ENCODE measurements at places on chromosomes 11 and 22. TPM values are rescaled to one million over a fixed set of nuclear protein-coding genes. Genes with fewer than 3 reads are reported as not detected.

Gene NARS2
- 12.7 TPM for polyA plus RNA-seq

Gene MS4A7
- polyA plus RNA-seq, result 8.4 TPM

DNA sequence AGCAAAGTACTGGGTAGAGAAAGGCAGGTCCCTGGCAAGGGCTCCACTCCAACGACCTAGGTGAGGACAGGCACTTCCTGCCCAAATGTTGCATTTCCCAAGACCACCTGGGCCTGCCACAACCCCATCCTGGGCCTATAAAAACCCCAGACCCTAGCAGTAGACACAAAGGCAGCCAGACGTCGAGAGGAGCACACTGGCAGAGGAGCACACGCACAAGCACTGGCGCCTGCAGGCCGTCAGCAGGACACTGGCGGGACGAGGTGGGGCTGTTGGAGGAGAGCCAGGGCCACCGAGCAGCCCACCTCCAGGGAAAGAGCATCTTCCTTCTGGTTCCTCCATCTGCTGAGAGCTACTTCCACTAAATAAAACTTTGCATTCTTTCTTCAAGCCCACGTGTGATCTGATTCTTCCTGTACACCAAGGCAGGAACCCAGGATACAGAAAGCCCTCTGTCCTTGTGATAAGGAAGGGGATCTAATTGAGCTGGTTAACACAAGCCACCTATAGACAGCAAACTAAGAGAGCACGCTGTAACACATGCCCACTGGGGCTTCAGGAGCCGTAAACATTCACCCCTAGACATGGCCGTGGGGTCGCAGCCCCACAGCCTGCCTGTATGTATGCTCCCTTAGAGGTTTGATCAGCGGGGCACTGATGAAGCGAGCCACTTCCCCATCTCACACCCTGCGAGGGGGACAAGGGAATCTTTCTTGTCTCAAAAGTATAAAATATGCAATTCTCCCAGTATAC is 89.7 kb upstream of the MTMR2 start:
- DNase-seq, result no peak

Gene AQP11
- 1.1 TPM for polyA plus RNA-seq

DNA sequence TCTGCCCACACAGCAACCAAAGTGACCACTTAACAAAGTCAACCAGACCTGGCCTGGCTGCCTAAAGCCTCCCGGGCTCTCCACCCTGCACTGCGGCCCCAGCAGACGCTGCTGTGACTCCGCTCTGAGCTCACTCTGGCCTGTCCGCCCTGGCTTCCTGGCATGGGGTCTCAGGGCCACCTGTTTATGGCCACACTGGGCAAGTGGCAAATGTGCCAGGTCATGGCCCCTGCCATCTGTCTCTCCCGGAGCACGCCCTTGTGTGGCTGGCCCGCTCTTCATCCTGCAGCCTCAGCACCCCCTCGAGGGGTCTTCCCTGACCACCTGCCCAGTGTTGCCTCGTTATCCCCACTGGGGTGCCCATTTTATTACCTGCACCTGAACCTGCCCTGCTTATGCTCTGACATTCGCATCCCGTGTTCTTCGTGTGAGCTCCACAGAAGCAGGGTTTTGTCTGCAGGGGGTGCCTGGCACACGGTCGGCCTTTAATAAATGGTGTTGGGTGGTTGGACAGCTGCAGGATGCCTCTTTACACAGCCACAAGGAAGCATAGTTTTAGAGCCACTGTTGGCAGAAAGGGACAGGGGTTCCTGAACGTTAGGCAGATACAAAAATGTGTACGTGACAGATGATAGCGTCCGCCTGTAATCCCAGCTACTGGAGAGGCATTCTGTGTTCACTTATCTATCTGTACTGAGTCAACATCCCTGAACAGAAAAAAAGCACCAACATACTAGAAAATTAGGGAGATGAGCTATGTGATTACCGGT is 785.6 kb downstream of the TBC1D22A start:
- DNase-seq, result peak; percentile 31

DNA sequence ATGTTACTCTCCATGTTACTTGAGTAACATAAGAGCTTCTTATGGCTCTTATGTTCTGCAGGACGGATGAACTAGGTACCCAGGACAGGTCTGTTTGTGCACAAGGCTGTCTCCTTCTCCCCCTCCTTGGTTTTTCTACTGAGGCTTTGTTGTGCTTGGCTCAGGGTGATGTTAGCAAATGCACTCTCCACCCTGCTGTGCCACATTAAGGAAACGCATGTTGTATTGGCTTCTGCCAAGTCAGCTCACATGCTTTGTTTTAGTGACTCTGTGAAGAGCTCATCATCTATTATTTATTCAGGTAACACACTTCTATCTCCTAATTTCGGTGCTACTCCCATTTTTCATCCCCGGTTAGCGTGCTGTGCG is 108.3 kb downstream of the PTPRJ start:
- no peak for DNase-seq

- no peak for DNase-seq
Measured at GRCh38 chr22:23892130-23892529, 2.1 kb upstream of the MIF start.

Gene FIBIN
- 70.6 TPM for polyA plus RNA-seq

DNA sequence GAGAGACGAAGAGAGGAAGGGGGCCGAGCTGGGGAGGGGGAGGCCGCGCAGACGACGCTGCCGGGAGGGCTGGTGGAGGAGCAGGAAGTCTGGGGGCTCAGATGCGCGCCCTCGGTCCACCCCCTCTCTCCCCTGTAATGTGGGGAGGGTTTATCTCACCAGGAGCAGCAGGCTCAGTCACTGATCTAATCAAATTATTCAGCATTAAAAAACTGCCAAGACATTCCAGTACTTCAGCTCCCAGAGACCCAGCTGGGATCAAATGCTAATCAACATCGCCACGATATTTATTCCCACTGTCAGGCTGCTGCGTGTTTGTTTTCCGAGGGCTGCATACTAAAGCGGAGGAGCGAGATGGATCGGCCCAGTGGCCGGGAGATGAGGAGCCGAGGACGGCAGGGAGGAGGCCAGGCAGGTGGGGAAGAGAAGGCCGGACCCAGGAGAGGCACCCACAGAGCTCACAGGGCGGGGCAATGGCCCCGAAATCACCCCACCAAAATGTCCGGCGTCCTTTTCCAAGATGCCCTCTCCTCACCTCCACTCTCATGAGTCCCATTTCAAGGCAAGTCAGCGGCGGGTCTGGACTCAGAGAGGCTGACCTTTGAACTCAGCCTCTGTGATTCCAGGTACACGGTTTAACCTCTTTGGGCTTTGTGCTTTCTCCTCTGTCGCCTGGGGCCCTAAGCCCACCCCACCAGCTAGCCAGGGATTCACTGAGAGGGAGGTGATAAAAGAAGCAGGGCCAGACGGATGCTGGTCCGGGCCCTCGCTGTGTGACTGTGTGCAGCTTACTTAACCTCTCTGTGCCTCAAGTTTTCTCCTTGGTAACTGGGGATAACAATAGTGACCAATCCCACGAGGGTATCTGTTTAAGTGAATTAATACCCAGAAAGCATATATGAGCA is 502.1 kb downstream of the MN1 start:
- DNase-seq, result peak; percentile 83

Gene MS4A12
- not detected for polyA plus RNA-seq

DNA sequence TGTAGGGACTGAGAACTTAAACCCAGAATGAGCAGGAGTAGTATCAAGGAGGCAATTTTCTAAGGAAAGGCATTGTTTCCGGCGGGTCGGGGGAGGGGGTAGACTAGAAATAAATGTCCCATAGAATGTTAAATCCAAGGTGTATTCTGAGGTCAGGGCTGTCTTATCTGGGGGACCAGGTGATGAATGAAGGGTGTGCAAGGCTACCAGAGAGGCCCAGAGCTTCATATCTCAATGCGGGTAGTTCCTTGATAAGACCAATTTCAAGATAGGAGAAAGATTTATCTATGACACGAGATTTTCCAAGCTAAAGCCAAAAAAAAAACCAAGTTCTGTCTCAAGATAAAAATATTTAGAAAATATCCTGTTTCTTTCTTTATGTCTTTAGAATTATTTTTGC is 8.3 kb upstream of the RCE1 start:
- no peak for DNase-seq

GRCh38 chr11:70798296-70798695 is 400.0 kb downstream of the CTTN start:
- no peak for DNase-seq

DNA sequence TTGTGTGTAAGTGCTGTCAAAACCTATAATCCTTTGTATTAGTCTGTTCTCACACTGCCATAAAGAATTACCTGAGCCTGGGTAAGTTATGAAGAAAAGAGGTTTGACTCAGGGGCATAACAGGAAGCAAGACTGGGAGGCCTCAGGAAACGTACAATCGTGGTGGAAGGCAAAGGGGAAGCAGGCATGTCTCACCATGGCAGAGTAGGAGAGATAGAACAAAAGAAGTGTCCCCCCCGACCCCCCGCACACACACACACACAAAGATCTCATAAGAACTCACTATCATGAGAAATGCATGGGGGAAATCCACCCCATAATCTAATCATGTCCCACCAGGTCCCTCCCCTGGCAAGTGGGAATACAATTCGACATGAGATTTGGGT is 2.3 kb upstream of the USP28 start:
- DNase-seq, result no peak

DNA sequence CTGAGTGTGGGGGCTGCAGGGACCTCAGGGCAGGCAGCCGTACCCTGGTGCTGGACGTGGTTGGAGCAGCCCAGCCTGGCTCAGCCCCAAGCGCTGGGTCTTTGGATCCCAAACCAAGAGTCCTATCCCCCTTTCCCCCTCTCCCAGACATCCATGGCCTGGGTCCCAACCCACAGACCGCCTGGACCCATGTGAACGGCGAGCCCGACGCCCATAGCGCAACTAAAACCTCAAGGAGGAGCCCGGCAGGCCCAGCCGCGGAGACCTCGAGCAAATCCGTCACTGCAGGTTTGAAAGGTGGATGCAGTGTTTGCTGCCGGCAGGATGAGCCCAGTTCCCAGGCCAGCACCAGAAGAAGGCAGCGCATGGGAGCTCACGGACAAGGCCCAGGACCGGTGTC is 337.0 kb downstream of the BRD1 start:
- no peak for DNase-seq

DNA sequence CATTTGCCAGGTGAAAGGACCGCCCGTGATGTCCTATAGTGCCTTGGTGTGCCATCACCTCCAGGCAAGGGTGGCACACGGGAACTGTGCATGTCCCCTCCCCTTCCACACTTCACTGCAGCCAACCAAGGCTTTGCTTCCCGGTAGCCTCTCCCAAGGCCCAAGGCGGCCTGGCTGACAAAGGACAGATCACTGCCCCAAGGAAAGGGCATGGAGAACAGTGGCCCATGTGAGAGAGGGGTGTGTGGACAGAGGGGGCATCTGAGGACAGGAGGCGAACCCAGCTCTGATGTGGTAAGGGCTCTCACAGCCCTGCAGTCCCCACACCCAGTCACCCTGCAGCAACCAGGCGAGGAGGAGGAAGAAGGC is 50.4 kb downstream of the RPUSD4 start:
- no peak for DNase-seq

DNA sequence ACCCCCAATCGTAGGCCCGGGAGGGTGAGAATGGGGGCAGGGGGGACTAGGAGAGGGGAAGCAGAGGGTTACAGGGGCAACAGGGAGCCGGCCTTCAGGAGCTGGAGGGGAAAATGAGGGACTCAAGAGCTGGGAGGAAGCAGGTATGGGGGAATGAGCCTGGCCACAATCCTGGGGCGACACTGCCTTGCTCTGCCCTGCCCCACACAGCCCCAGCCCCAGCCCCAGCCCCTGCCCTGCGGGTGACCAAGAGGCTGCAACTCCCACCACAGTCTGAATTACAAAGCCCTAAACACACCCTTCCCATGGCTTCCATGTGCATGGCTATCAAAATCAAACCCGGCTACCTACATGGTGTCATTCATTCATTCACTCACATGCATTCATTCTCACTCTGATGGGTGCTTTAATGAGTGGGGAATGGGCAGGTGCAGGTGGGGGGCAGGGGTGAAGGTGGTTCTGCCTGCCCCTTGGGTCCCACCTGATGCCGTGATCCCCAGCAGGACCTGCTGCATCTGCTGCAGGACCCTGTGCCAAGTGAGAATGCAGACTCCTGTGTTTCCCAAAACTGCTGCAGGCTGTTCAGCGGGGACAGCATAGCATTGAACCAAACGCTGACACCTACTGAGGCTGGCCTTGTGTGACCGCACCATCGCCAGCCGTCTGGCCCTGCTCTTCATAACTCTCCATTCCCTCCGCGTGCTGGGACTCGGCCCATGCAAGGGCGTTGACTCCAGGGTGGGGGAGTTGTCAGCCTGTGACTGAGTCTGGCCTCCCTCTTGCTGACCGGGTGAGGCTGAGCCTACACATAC is 9.5 kb upstream of the LINC01488 start:
- no peak for DNase-seq

- no peak for DNase-seq
Measured at GRCh38 chr22:28179392-28179791, 260.3 kb upstream of the PITPNB start.

DNA sequence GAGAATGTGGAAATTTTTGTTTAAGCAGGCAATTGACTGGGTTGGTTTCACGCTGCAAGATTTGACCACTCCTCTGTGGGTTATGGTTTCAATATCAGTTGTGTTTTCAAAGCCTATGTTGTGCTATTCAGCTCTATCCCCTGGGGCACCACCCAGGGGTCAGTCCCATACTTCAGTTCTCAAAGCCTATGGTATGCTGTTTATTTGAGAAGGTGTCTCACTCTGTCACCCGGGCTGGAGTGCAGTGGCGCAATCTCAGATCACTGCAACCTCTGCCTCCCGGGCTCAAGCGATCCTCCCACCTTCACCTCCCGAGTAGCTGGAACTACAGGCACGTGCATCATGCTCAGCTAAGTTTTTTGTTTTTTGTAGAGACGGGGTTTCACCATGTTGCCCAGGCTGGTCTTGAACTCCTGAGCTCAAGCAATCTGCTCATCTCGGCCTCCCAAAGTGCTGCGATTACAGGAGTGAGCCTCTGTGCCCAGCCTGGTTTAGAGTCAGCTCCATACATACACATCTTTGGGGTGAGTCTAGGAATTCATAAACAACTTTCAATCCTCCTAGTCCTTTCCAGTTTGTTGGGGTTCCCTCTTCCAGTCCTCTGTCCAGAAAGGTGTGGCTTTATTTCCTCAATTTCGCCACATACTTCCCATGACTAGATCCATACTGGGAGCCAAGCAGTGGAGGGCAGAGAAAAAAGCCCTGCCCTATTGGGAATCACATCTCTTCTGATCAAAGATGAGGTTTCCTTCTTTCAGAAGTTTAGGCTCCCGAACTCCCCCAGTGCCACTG is 35.0 kb upstream of the MAPK1 start:
- no peak for DNase-seq

DNA sequence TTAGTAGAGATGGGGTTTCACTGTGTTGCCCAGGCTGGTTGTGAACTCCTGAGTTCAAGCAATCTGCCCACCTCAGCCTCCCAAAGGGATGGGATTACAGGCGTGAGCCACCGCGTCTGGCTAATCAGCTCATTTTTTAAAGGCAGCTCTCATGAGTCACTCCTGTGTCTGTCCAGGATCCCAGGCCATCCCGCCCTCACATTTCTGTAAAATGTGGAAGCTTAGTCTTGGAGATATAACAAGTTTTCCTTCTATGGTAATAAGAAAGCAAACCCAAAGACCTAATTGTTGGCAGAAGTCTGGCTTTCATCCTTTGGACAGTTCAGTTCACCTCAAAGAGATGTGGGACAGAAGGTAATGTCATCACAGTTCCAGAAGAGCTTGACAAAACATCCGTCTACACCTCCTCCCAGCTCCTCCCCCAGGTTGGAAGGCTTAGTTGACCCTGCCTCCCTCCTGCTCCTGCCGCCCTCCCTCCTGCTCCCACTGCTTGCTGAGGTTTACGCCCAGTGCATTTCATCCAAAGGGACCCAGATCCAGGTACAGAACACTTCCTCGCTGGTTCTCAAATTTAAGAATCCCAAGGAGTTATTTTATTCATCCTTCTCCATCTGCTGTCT is 6.4 kb downstream of the DRD2 start:
- no peak for DNase-seq
